NCI-H1436 treated with DMSO at 0.1 percent for 48 hours (cell line): ENCODE measurements at places on chromosomes 1 and 21.

- no peak for DNase-seq
Measured at GRCh38 chr1:112460615-112461014, 48.1 kb upstream of the WNT2B start.

DNA sequence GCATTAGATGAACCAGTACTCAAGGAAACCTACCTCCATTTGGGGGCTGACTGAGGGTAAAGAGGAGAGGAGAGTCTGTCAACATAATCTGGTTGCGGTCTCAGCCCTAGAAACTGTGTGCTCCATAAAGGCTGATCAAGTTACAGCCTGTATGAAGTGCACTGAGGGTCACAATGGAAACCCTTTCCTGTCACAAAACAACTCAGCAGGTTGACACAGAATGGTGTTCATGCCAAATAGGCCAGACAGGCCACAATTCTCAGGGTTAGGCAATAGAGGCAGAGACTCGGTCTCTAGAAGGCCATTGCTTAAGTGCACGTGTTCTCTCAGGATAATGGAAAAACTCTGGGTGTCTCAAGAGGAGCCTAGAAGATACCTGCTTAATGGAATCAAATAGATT lies 4.1 kb upstream of the ANKRD35 start:
- no peak for DNase-seq

GRCh38 chr1:157540852-157541251 lies 11.5 kb downstream of the FCRL5 start:
- DNase-seq: no peak

DNA sequence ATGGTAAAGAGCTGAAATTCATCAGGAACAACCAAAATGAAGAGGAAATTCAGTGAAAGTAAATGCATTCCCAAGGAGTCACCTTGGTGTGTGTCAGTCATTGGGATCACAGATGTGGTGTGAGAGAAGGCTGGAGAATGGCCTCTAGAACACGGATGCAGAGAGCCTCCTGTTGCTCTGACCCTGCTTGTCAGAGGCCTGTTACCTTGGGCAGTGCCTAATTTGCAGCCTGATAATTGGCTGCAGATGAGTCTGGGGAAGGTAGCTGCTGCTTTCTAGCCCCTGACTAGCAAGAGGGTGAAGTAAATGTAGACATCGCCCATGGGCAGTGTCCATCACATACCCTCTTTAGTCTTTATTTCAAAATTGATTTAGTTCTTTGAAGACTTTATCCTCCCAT lies 3.3 kb downstream of the GCSAML start:
- DNase-seq: no peak
